ENCODE measurements at places on chromosomes 3 and 15.

- no peak for DNase-seq
Observed at GRCh38 chr15:77028451-77029165, 33.7 kb downstream of the PSTPIP1 start.

- DNase-seq = no peak
Observed at GRCh38 chr3:142628801-142629200, 32.6 kb downstream of the PLS1 start.

GRCh38 chr15:69602921-69603320 is 150.3 kb downstream of the RPLP1 start:
- no peak for DNase-seq

DNA sequence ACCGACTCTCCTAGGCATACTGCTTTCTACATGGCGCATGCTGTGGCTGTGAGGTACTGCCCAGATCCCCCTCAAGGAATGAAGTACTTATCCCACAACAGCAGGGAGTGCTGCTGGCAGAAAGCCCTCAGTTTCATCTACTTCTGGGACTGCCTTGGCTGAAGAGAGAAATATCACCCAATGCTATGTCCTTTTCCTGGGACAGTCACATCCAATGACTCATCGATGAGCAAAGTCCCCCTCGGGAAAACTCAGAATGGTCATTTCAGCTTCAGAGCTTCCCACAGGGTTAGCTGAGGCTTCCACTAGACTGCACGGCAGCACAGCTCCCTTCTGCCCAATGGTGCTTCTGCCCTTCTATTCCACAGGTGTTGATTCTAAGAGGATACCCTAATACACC is 3.6 kb upstream of the NMD3 start:
- no peak for DNase-seq

DNA sequence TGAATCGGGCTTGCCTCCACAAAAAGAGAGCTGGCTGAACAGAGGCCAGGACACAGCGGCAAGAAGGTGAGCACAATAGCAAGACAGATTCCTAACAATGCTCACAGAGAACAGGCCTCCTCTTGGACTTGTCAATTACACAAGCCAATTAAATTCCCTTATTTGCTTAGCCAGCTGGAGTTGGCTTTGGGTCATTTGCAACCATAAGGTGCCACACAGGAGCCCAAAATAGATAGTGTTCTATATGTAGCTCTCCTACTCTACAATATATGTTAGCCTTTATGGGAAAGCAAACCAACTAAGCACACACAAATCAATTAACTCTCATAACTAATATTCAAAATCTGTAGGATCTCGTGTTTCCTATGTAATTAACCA is 335.6 kb downstream of the FOXP1 start:
- no peak for DNase-seq

- DNase-seq = no peak
Observed at GRCh38 chr3:9744162-9744561, 5.6 kb upstream of the OGG1 start.

DNA sequence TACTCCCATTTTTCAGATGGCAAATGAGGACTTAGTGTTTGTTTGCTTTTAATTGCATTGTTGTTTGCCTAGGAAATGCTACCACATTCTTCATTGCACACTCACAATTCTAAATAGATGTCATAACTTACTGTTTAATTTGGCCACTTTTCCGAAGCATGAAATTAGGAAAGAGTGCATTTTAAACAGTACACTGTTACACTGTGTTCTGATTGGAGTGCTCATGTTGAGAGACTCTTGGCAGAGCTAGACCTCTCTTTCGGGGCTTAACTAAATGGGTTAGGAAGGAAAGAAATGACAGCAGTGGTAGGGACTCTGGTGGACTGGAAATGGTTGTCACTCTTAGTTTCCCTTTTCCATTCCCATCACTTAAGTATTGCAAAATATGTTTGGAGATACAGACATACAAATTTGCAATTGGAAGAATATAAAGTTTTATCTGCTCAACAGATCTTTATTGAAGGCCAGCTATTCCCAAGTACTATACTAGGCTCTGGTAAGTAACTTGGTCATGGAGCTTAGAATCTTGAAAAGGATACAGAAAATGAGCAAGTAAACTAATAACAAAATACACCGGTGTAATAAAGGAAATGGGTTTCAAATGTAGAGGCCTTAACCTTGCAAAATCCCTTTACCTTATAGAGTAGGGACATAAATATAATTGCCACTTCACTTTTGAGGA is 90.2 kb downstream of the DCUN1D1 start:
- DNase-seq = no peak

- no peak for DNase-seq
Observed at GRCh38 chr3:155772801-155773200, 27.9 kb upstream of the PLCH1 start.

- no peak for DNase-seq
Observed at GRCh38 chr3:127701280-127701911, 28.6 kb downstream of the ABTB1 start.

- DNase-seq = no peak
Observed at GRCh38 chr3:171066206-171066605, 39.7 kb upstream of the SLC2A2 start.

- no peak for DNase-seq
Observed at GRCh38 chr15:62697636-62698035, 344.9 kb upstream of the TPM1 start.

DNA sequence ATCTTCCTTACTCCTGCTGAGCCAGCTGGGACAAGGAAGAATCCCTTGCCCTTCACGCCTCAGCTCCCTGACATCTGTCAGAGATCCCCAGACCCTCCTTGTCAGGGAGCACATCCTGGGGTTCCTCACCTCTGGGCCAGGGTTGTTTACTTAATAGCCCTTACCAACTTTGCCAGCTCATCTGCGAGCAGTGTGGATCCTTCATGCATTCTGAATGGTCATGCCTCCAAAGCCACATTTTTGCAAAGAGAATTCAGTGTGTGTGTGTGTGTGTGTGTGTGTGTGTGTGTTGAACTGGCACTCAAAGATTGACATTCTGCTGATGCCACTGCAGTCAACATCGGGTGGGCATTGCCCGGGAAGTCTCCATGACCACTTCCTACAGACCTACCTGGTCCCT is 112.6 kb downstream of the SLC49A4 start:
- DNase-seq = no peak

DNA sequence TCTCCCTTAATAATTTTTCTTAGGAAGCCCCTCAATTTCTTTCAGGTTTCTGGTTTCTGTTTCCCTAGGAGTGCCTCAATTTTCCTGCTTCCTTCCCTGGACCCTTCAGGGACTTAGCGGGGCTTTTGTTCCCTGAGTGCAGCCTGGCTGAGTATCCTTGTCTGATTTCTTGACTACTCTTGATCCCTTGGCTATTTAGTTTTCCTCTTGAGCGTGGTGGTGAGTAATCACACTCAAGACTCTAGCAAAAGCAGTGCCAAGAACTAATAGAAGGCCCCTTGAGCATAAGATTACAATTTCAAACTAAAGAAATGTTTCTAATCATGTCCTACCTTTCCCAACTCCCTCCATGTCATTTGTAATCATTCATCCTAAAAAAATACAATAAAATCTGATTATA is 94.3 kb upstream of the C3orf80 start:
- no peak for DNase-seq

GRCh38 chr3:37628711-37629301 is 232.9 kb upstream of the CTDSPL start:
- no peak for DNase-seq

DNA sequence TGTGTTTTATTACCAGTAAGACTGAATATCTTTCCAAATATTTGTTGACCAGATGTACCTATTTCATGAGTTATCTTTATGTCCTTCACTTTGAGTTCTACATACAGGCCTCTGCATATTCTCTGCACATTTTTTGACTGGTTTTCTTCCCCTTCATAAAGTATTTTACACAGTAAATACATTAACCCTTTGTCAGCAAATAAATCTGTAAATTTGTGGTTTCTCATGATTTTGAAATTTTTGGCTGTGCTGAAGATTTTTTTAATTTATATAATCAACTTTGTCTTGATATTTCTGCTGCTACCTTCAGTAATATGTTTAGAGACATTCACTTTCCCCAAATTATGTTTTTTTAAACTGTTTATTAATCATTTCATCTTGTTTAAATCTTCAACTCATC is 50.5 kb downstream of the WNT5A start:
- no peak for DNase-seq

DNA sequence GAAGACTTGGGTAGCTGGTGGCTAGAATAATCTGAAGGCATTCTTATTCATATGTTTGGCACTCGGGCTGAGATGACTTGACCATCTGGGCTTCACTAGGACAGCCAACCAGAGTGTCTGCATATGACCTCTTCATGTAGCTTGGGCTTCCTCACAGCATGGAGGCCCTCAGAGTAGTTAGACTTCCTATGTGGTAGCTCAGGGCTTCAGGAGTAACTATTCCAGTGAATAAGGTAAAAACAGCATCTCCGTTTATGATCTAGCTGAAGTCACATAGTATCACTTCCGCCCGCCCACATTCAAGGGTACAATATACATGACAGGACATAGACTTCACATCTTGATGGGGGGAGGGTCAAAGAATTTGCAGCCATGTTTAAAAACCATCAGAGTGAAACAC is 18.9 kb upstream of the CMTM8 start:
- DNase-seq = no peak

DNA sequence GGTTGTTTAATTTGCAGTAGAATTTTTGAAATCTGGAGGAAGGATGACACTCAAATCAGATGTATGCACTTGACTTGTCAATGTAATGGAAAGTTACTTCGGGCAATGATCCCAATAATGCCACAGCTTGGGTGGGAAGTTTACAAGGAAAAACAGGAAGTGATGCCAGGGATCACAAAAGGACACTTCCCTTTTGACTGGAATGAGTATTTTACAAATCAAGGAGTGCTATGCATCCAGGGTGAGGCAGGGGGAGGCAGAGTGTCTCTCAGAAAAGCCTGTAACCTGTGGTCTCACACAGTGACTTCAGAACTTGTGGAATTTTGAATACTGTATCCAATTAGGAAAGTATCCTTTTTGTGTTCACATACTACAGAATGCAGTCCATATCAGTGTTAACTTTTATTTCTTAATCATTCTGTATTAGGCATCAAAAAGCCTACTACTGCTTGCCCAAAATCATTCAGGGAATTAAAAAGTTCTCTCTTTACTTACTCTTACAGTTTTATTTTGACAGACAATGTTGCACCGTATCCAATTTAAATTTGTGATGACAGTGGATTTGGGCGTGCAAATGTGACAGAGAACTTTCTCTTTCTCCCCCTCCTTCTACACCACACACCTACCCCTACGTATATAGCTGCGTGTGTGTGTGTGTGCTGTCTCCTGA is 445.1 kb downstream of the MECOM start:
- DNase-seq = no peak

- DNase-seq = no peak
Observed at GRCh38 chr3:73481888-73482287, 142.9 kb downstream of the PDZRN3 start.

DNA sequence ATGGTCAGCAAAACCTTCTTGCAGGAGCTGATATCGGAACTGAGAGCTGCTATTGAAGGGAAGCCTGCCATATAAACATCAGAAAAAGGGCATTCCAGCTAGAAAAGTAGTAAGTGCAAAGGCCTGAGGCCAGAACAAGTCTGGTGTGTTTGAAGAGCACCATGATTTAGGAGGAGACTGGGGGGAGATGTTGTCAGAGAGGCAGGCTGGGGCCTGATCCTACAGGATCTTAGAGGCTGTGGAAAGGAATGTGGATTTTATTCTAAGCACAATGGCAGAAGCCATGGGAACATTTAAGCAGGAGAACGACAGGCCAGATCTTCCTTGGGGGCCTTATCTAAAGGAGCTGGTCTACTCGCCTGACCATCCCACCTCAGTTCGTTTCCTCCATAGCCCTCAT is 5.1 kb upstream of the MUC13 start:
- DNase-seq = no peak

DNA sequence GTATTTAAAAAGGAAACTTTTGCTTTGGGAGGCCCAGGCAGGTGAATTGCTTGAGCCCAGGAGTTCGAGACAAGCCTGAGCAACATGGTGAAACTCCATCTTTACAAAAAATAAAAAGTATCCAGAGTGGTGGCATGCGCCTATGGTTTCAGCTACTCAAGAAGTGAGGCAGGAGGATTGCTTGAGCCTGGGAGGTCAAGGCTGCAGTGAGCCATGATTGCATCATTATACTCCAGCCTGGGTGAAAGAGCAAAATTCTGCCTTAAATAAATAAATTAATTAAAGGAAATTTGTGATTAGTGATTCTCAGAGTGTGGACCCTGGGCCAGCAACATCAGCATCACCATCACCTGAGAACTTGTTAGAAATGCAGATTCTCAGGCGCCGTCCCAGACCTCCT is 9.9 kb upstream of the COMMD4 start:
- DNase-seq = no peak

GRCh38 chr3:56672-57071 is 139.9 kb upstream of the CHL1 start:
- DNase-seq = no peak

DNA sequence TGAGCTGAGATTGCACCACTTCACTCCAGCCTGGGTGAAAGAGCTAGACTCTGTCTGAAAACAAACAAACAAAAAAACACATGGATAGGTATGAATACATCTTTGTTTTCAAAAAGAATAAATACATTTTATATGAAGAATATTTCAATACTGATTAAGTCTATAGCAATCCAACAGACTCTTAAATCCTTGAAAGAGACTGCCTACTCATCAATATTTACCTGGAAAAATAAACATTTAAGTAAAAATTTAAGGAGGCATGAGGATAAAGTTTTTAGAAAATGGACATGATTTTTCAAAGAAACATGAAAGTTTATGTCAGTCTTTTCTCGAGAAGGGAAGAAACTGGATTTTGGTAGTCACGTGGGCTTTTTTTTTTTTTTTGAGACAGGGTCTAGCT is 5.4 kb downstream of the NKIRAS1 start:
- DNase-seq = no peak

- DNase-seq = no peak
Observed at GRCh38 chr3:53260286-53260785, 4.5 kb upstream of the TKT start.

DNA sequence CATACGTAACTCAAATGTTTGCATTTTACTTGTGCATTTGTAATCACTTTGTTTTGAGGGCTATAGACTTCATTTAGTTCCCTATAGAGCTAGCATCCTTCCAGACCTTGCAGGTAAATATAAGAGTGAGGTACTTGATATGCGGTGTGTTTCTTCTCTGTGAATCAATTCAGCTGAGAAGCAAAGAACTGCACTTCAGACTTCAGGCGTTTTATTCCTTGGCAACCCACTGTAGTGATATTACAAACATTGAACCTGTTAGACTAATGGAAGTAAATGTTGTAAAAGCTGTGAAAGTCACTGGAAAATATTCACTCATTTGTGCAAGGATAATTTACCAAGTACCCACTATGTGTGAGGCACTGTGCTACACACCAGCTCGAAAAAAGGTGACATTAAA is 94.1 kb upstream of the CHL1 start:
- DNase-seq = no peak

- no peak for DNase-seq
Observed at GRCh38 chr3:155010416-155010815, 69.7 kb upstream of the MME start.

- DNase-seq = no peak
Observed at GRCh38 chr3:37812499-37812896, 49.2 kb upstream of the CTDSPL start.

DNA sequence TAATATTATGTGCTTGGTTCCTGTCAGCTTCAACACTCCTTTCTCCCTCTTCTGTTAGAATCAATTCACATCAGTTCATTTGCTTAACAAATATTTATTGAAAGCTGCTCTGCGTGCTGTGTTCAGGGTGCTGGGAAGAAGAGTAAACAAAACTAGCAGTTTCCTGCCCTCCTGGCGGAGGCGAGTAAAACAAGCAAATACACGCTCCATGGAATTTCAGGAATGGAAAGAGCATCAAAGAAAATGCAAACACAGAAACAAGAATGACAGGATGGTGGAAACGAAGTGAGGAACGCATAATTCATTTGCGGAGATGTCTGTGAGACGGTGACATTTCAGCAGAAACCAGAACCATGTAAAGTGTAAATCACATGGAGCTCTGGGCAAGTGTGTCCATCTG is 49.4 kb upstream of the SPTSSB start:
- no peak for DNase-seq

Data from activated naive CD8-positive, alpha-beta T cell treated with anti-CD3 and anti-CD28 coated beads, Interleukin-2, amount 50 U/mL, for 16 hours (primary cell).